ENCODE measurements at places on chromosomes 5 and 9.

DNA sequence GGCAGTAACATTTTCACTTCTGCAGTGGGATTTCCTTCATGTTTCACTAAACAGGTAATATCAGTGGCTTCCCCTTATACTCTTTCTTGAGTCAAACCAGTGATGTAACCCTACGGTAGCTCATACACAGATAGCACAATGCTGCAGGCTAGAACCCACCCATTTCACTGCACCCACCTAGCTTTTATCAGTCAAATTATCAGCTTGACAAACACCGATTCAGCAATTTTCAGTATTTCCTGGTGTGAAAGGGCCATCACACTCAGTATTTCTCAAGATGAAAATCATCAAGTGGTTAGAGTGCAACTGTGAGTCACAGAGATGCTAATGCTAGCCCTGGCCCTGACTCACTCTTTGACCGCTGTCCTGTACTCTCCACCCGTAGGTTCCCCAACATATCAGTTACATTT is 242.3 kb upstream of the PTGER4 start:
- no peak for DNase-seq

- no peak for DNase-seq
These were observed 613.5 kb downstream of the PDE4D start for GRCh38 chr5:59279979-59280378.

DNA sequence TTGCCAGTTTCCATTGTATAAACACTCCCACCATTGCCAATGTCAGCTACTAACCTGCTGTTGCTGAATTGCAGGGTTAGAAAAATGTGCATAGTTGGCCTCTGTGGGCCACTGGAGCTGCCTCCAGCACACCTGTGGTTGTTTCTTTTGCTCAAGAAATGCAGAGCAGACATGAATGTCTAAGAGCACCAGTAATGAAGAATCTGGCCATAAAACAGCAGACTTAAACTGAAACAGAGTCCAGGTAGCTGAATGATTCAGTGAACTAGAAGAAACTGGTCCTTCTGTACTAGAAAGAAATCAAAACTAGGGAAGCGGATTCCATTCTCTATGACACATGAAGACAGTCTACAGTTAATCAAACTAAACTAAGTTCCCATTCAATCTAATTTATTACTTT is 48.2 kb downstream of the NUDT12 start:
- DNase-seq = no peak

DNA sequence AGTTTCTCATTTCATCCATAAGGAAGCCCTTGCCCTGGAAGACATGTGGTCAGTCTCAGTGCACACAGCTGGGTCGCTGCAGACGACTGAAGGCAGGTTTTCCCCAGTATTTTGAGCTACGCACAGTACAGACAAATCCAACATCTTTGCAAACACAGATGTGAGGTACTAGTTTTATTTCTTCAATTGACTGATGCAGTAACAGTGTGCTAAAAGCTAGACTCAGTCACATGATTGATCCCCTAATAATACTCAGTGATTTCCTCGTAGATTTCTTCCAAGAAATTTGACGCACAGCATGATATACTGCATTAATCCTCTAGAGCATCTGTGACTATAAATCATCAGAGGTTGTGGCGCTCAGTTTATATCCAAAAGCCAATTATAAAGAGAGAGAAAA is 346.1 kb downstream of the DIRAS2 start:
- DNase-seq = no peak

- DNase-seq = no peak
These were observed 508.3 kb upstream of the CCNG1 start for GRCh38 chr5:162929104-162929503.

- DNase-seq = no peak
These were observed 951.9 kb upstream of the DMAC1 start for GRCh38 chr9:8751406-8751930.

GRCh38 chr5:158177146-158177545 is 318.2 kb upstream of the CLINT1 start:
- DNase-seq = no peak

- no peak for DNase-seq
These were observed at the start of gene GAPT for GRCh38 chr5:58491216-58491892. Gene GAPT, plus strand, starts transcription at chr5:58491435. Its CDS starts 3,102 bp downstream, at chr5:58494537.

- DNase-seq = no peak
These were observed 101.5 kb upstream of the ARRDC3 start for GRCh38 chr5:91484662-91485061.

Measured in CD4-positive, alpha-beta T cell (primary cell).